ENCODE measurements at places on chromosomes 1 and 21.

DNA sequence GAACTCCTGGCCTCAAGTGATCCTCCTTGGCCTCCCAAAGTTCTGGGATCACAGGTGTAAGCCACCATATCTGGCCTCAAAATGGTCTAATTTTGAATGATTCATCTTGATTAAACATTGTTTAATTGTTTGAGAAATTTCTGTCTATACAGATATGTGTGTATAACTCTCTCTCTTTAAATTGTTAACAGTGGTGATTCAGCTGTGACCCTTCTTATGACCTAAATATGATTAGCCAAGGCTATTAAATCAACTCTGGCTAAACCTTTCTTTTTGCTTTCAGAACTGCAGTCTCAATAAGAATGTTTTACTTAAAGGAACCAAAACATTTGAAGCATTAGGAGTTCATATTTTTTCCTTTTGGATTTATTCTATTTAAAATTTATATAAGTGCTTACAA, 19.2 kb upstream of the B3GALT5 start:
- ATAC-seq = no peak

DNA sequence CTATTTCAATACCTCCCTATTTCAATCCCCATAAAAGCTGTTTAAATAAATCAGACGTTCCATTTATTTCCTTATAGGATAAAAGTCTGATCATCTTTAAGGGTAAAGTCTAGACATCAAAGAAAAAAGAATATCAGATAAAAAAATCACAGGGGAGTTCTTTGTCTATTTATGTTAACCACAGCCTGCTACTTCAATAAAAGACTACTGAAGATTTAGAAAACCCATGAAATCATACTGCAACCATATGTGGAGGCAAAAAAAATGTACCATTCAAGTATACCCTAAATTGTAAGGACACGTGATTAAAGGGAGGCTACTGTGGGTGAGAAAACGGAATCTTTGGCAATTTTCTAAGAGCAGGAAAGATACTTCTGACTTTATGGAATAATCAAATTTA, 108.2 kb upstream of the TNFSF4 start:
- no peak for ATAC-seq

- no peak for ATAC-seq
These were observed 335.0 kb upstream of the NFIA start for GRCh38 chr1:60747353-60747752.

DNA sequence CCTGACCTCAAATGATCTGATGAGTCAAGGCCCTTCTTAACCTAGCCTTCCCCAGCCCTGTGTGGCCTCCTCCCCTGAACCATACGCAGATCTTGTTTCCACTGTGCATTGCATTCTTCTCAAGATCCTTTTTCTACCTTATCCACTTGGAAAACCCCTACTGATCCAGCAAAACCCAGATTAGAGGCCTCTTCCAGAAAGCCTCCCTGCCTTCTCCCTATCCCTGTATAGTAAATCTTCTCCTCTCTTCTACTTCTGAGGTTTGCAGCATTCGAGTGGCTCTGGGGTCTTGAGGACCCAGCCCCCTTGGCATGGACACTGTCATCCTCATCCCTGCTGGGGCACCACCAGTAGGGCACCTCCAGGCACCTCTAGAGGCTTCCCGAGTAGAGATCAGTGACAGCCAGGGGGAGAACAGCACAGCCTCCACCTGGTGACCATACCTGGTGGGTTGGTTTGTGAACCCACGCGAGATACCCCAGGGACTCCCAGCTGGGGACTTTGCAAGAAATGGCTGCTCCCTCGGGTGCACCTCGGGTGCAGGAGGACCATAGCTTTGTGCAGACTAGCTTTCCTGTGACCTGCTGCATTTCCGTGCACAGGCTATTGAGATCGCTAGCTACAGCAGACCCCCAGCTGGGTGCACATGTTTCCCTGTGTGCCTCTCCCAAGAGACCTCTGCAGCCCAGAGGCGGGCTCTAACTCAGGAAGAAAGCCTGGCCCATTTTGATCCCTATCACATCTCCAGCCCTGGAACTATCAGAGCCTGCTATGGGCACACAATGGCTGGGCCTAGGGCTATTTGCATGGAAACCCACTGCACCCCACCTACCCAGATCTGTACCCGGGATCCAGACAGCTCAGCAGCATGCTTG, 34.2 kb downstream of the MATN1 start:
- no peak for ATAC-seq

GRCh38 chr1:114155706-114156105, 2.0 kb upstream of the SYT6 start:
- ATAC-seq = no peak

GRCh38 chr1:65401612-65402011, 18.9 kb upstream of the LEPR start:
- ATAC-seq = no peak

DNA sequence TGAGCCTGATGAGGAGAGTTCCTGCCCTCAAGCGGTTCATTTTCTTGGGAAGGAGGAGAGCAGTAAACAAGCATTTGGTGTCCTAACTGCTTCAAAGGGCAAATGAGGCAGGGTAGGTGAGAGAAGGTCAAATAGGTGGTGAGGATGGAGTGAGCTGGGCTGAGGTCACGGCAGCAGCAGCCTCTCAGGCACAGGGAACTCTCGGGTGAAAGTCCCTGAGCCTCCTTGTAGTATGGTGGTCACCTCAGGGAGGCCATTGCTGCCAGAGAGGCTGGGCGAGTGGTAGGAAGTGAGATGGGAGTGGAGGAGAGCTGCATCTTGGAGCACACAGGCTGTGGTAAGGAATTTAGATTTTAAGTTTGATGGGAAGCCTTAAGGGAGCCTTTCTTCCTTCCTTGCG, 4.0 kb downstream of the ADARB1 start:
- no peak for ATAC-seq

DNA sequence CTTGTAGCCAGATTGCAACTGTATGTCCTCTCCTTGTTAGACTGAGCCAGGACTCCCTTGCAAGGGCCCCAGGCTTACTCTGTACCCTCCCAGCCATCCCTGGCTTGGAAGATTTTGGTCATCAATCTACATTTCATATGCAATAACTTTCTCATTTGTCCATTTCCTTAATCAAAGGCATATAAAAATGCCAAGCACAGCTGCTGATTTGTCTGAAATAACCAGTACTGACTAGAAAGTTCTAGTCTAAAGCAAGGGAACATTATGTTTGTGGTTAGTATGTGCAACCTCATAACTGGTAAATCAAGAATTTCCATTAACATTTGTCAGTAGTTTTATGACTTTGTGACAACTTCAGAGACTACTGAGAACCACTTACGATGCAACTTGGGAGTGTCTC, 370.2 kb downstream of the ST6GALNAC3 start:
- no peak for ATAC-seq

DNA sequence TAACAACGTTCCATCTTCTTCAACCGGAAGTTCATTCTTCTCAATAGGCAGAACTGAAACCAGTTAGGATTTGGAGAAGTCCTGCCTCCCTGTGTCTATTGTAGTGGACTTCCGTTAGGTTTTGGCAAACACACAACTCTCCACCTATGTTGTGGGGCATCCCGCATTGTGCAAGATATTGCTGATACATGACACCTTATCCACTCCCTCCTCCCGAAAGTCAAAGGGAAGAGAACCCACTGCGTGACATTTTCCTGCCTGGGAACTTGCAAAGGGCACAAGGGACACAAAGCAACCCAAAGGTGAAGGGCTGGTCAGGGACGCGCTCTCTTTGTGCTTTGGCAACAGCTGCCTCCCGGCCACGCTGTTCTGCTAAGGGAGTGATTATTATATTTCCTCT, 164.8 kb downstream of the TPR start:
- no peak for ATAC-seq

- no peak for ATAC-seq
These were observed 237.9 kb downstream of the FOXD2 start for GRCh38 chr1:47675721-47676120.

DNA sequence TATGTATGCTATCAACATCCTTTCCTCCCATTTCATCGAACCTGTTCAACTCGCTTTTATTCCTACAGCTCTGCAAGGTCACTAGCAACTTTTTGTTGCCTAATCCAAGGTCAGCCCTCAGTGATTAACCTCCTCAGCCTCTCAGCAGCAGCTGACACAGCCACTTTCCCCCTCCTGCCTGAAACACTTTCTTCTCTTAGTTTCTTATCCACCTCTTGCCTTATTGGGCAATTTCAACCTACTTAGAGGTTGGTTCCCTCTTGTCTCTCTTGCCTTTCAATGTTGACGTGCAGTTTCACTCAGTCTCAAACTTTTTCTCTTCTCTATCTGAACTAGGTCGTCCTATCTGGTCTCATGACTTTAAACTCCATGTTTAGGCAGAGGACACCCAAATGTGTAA, 156.3 kb downstream of the C1orf94 start:
- ATAC-seq = no peak
